Stimulated activated CD8-positive, alpha-beta memory T cell treated with anti-CD3 and anti-CD28 coated beads, Interleukin-4, amount 100 ng/mL, for 1 hour (primary cell): ENCODE measurements at places on chromosomes 4 and X.

GRCh38 chr4:181877329-181877848 is 365.8 kb upstream of the TENM3 start:
- no peak for DNase-seq

GRCh38 chr4:54539500-54540029 is 118.2 kb upstream of the KIT start:
- no peak for DNase-seq

GRCh38 chr4:62288808-62289541 is 1088.8 kb downstream of the ADGRL3 start:
- no peak for DNase-seq

DNA sequence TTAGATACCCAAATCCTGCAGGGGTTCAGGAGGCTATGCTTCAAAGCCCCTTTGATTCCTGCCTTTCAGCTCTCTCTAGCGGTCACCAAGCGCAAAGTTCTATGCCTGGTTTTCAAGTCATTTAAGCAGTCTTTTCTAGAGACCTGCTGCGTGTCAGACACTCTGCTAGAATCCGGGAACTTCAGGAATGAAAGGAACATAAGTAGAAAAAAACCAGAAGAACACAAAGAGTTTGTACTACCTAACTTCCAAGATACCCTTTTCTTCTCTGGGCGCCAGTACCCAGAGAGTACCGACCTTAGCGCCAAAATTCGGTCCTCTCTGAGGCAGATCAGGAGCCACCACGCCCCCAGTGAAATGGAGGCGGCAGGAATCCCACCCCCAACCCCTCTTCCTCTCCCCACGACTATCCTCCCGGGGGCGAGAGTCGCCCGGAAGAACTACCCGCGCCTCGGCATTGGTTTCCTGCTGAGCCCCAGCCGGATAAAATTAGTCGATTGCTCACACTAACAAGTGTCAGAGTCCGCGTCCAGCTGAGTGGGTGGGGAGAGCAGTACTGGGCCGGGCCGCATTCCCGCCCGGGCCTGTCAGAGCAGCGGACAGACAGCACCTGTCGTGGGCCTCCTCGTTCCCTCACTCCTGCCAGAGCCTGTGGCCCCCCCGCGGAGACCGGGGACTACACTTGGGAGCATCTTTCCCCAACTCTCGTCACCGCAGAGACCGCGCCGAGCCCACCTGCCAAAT is 78.8 kb downstream of the RLIM start:
- DNase-seq, result no peak

GRCh38 chr4:152633118-152633517 is 46.7 kb downstream of the TMEM154 start:
- no peak for DNase-seq

- DNase-seq, result no peak
Observed at GRCh38 chrX:123081776-123082175, 102.3 kb upstream of the GRIA3 start.

DNA sequence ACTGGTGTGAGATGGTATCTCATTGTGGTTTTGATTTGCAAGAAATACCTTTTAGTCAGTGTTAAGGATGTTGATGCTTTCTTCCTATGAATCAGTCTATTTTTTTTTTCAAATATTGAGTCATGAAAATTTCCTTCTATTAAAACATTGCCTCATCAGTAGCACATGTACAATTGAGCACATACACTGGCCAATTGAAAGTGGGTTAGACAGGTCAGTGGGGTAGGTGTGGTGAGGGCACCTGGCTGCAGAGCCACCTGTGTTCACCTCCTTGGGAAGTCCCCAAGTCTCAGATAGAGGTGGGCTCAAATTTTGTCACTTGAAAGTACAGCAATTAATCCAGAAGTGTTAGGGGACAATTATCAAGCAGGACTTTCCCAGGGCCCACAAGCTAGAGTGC is 243.7 kb downstream of the SPRY1 start:
- no peak for DNase-seq

DNA sequence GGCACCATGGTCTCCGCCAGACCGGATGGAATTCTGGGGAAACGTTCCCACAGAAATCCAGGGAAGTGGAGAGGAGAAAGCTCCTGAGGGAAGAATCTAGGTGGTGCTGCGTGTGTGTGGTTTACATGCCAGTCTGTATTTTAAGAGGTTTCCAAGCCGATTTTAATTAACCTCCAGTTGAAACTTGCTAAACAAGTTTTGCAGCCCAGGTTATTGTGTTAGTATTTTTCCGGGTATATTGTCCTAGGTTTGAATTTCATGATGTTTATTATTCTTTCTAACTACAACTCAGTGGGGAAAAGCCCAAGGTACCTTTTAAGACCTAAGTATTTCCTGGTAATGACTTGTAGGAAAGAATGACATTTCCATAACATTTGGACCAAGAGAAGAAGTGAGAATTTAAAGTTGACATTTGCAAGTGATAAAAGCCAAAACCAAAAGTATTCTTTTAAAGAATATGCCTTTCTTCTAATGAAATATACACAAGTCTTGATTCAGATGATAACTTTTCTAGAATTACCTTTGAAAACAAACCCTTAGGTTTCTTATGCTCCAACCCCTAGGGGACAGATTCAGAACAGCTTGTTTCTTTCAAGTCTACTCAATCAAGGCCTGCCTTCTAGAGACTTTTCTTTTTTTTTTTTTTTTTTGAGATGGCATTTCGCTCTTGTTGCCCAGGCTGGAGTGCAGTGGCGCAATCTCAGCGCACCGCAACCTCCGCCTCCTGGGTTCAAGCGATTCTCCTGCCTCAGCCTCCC is 14.6 kb downstream of the SAT1 start:
- DNase-seq, result no peak

GRCh38 chrX:2635342-2635741 is 55.8 kb upstream of the CD99 start:
- DNase-seq, result no peak

GRCh38 chr4:121655320-121656268 is 41.2 kb downstream of the ANXA5 start:
- DNase-seq, result no peak

- DNase-seq, result no peak
Observed at GRCh38 chr4:123599061-123599919, 202.7 kb downstream of the SPRY1 start.

- no peak for DNase-seq
Observed at GRCh38 chr4:13478131-13478530, 6.0 kb downstream of the RAB28 start.

- no peak for DNase-seq
Observed at GRCh38 chr4:56611501-56611900, 69.6 kb downstream of the HOPX start.

DNA sequence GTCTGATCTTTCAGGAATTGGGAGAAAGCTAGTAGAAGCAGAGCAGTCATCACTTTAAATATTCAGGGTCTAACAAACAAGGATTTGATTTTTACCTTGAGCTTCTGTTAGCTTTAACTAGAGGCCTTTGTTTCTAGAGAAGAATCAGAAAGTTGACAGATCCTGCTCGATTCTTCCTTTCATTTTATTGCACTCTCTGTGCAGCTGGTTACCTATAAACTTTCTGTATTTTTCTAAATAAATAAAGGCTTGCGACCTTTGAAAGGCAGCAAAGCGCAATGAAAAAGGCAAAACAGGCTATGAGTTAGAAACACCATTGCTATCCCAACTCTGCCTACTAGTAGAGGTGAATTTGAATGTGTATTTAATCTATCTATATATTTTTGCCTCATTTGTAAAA is 101.4 kb upstream of the NPY2R start:
- DNase-seq, result no peak

DNA sequence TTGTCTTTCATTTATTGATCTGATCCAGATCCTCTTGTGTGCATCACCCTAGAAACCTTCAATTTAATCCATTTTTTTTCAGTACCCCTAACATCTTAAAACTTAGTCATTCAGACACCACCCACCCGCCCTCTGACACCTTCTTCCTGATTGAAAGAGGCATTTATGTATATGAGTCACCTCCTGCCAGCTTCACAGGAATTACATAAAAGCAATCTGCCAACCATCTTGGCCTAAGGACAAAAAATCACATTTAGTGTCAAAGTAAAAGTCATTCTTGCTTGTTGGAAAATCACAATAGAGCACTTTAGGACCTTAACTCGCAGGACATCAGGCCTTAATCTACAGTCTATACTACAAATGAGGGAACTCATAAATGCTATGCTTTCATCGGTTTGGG is 52.1 kb downstream of the NDST3 start:
- DNase-seq, result no peak

DNA sequence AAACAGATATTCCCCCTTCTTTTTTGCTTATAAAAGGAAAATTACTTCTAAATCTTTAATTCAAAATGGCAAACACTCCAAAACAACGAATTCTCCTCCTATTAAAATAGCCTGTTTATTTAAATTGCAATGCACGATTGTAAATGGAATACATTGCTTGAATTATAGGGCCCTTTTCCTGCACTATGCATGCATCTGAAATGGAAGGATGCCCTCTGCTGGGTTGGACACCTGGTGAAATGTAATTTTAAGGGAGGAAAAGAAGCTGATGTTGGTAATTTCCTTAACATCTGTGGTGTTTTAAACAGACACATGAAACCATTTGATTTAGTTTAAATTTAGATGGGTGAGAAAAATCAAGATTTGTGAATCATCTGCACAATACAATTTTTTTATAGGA is 72.8 kb downstream of the GRXCR1 start:
- no peak for DNase-seq

DNA sequence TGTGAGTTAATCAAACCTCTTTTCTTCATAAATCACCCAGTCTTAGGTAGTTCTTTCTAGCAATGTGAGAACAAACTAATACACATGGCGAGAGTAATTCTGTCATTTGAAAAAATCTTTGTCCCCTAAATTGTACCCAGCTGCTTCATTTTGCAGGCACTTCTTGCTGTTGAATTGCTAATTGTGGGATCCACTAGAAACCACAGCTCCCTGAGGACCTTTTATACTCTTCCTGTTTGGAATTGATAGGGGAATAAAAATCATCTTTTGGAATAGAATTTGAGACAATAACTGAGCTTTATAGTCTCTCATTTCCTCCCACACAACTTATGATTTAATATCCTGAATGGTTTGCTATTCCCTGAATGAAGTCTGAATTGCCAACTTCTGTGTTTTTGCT is 170.2 kb downstream of the PACRGL start:
- DNase-seq, result no peak

DNA sequence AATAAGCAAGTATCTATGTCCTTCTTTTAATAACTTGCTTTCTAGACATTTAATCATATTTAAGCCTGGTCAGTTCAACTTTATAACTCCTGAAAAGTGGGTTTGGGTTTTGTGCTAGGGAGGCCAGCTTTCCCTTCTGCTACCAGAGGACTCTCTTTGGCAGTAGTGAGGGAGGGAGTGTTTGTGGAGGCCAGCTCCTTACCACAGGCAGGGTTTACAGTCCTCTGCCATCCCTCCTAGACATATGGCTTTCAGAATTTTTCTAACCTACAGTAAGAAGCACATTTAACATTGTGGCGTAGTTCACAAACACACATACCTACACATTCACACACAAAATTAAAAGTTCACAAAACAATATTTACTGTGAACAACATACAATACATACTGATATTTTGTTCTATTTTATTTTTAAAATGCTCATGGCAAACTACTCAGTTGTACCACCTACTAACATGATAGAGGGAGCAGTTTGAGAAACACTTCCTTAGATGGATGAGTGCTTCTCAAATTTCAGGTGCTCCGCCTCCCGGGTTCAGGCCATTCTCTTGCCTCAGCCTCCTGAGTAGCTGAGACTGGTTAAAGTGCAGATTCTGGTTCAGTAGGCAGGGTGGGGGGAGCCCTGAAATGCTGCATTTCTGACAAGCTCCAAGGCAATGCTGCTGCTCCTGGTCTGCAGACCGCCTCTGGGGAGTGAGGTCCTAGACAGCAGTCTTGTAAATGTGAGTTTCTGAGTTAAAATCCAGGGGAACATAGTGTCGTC is 86.7 kb downstream of the PTTG2 start:
- DNase-seq, result no peak

DNA sequence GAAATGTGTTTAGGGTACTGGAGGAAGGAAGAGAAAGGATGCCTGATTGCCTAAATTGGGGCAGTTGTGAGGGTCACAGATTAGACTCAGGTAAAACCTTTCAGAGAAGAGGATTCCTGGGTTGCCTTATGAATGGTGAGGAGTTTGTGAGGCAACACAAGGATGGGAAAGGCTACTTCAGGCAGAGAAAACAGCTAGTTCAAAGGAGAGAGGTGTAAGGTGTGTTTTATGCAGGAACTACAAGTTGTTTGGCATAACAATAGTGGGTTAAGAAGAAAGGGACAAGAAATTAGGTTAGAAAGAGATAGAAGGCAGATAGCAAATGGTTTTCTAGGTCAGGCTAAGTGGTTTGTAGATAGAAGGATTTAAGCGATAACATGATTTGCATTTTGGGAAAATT is 75.1 kb upstream of the PGRMC2 start:
- no peak for DNase-seq

DNA sequence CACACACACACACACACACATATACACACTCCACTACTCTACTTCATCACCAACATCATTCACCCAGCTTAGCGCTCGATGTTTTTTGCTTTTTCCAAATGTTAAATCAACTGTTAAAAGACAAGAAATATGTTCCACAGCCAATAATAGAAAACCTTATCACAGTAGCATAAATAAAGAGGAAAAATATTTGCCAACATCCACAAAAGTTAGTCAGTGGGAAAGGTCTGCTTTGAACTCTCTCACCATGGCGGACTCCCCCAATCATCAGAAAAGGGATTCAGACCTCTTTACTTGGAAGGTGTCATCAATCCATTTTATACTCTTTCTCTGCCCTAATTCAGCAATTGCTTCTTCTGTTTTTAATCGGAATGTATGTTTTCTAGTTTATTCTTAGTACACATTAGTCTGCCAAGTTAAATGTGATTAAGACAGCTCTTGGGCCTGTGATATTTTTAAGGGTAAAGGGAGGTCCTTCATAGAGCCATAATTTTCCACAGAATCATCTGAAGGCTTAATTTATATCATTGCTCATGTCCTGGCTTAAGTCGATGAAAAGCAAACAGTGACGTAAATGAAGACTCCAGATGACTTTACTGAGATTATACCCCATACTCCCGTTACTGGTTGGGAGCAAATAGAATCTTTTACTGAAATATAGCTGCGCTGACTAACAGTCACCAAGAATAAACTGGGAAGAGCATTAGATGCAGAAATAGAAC is 29.7 kb upstream of the LGI2 start:
- no peak for DNase-seq

DNA sequence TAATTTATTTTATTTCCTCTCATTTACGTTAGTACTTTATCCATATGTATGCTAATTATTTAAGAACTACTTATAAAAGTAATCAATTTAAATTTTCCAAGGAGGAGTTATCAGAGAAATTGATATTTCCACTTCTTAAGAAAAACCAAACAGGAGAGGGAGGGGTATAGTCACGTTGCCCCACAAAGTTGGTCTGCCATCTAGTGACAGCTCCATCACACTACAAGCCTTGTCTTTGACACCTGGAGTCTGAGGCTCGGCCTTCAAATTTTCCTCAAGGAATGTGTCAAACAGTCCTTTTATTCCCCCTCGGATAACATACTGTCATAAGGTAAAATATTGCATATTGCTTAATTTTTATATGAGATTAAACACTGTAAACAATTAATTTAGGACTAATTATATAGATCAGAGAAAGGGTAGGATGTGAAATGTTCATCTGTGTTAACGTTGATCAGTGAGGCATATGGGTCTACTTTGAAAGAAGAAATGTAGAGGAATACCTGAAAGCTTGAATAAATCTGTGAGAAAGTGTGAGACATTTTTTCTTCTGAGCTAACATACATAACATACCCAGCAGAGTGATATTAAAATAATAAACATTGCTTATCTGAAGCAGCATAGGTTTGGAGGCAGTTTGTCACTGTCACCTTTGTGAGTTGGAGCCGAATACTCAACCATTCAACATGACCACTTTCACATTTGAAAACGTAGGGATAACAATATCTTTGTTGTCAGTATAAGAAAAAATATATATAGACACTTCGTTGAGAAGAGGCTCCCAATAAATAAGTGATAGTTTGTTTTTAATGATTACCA is 114.4 kb downstream of the GLRA3 start:
- no peak for DNase-seq
